CD4-positive, alpha-beta T cell treated with Interleukin-2 at 100 ng/mL for 4 hours (primary cell): ENCODE measurements at places on chromosomes 2 and 18.

DNA sequence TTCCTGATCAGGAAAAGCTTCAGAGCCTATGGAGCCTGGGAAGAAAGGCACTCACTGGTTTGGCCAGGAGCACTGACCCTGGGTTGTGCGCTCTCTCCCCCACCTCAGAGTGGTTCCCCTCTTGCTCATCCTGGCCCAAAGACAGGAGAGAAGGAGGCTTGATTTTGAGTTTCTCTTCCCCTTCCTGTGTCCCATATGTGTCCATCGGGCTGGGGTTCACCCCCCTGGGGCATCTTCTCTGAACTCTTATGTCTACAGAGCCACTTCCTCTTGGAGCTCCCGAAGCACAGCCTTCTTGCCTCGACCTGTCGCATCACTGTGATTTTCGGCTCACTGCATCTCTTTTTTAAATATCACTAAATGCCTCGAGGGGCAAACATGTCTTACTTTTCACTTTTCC lies 692.3 kb downstream of the RNF144A start:
- DNase-seq: no peak

DNA sequence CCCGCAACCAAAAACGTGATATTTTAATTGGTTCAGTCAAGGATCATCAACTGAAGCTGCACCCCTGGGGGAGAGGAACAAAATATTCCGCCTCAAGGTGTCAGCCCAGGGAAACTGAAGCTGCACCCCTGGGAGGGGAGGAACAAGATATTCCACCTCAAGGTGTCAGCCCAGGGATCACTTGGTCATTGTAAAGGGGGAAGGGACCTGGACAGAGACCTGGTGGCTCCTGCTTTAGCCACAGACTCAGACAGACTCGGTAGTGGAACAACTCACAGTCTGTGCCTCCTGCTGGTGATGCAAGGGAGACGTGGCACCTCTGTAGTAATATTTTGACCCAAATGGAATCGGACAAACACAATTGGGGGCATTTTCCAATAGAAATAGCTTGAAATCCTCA lies 75.1 kb downstream of the GBX2 start:
- DNase-seq: no peak

DNA sequence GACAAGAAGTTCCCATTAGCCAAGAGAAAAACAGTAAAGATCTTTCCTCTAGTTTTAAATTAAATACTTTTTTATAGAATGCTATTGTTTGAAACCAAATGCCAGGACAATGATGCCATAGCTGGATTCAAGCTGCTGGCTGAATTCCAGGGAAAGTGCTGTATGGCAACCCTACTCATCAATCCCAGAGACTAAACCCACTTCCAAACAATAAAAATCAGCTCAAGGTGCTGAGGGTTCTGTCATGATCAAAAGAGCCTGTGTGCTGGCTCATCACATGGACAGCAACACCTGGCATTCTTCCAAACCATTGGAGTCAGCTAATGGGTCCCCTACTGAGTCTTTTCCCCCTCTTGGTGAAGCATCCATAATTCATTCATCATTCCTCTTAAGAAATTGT lies 53.7 kb upstream of the PARD3B start:
- DNase-seq: no peak

- DNase-seq: no peak
Observed at GRCh38 chr2:128579825-128580224, 261.2 kb upstream of the HS6ST1 start.

DNA sequence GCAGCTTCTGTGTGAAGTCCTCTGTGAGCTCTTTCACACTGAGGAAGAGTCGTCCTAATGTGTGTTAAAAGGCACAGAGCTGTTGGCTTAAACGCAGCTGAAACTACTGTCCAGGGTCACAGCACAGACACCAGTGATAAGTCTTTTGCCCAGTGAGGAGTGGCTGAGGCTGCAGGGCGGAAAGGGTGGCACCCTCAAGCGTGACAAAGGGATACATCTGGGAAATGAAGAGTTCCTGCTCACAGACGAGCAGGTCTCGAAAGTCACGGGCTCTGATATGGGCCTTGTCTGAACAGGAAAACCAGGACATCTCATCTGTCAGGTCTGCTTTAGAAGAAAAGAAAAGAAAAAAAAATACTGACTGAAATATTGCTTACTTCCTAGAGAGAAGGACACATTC lies 36.5 kb downstream of the TGIF1 start:
- DNase-seq: no peak
